Activated naive CD4-positive, alpha-beta T cell treated with anti-CD3 and anti-CD28 coated beads, Interleukin-2, amount 10 ng/mL, durations not matched to agents 7 days and 5 days (primary cell): ENCODE measurements at places on chromosomes 1 and 21.

DNA sequence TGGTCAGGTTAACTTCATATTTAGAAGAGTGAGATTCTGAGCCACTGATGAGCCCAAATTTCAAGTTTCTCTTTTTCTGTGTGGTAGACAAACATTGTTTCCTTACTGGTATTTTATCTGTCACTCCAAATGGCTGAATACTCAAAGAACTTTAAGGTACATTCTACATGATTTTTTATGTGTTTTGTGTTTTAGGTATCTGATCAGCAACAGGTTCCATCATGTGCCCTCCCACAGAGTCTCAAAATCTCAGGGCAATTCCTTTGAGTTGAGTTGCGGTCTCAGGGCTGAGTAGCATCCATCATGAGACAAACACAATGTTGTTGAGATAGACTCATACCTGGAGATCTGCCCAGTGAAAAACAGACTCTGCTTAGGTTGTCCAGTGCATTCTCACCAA is 14.7 kb upstream of the CEP350 start:
- no peak for DNase-seq

DNA sequence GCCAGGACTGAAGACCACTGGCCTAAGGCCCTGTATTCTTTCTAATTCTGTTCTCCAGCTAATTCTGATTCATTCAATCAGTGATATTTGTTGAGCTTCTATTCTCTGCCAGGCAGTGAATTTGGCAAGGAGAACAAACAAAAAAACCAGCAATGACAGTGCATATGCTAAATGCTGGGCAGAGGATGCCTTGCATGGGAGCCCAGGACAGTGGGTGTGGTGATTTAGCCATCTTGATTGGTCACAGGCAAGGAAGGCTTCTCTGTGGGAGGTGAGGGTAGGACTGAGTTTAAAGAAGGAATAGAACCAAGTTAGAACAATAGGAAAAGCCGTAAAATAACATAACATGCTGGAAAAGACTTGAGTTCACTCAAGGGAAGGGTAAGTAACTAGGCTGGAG is 9.2 kb upstream of the CPT2 start:
- DNase-seq, result no peak

DNA sequence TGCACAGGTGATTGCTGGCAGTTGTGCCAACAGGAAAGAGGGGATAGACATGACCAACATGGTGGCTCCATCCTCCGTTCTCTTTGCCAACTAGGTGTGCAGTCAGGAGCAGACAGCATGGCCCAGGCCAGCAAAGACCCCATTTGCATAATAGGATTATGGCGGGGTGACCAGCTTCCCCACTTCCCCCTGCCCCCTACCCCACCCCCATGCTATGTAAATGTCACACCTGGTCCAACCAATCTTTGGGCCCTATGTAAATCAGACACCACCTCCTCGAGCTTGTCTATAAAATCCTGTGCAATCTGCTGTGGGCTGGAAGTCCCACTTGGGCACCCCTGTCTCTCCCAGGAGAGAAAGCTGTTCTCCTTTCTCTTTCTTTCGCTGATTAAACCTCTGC is 146.0 kb downstream of the SLC30A10 start:
- DNase-seq, result no peak

DNA sequence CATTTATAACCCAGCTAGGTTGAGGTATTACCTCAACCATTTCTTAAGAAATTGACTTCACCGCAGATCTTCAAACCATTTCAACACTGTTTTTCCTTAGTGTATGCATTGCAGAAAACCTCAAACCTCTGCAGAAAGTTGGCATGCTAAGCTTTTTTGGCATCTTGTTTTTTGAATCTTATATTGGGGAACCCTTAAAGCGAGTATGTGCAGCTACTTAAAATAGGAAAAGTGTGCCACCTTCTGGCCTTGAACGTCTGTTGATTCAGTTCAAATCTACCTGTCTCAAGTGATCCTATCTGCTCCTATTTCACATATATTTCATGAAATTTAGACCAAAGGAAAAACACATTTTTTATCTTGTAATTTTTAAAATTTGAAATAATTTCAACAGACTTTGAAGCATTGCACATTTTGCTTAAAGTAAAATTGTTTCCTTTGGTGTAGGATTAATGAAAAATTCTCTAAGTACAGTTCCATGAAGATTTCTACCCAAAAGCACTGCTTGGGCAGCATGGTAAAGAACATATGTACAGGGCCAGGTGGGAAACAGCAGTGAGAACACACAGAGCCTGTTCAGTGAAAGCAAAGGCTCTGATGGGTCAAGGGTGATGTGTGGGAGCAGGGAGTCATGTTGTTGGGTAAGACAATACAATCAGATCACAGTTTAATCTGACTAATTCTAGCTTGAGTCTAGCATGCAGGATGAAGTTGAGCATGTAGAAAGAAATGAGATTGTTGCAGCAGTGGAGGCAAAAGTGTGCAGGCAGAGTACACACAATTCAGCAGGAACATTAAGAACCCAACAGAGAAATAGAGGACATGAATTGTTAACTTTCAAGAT is 17.2 kb downstream of the HENMT1 start:
- DNase-seq, result peak; percentile 68

DNA sequence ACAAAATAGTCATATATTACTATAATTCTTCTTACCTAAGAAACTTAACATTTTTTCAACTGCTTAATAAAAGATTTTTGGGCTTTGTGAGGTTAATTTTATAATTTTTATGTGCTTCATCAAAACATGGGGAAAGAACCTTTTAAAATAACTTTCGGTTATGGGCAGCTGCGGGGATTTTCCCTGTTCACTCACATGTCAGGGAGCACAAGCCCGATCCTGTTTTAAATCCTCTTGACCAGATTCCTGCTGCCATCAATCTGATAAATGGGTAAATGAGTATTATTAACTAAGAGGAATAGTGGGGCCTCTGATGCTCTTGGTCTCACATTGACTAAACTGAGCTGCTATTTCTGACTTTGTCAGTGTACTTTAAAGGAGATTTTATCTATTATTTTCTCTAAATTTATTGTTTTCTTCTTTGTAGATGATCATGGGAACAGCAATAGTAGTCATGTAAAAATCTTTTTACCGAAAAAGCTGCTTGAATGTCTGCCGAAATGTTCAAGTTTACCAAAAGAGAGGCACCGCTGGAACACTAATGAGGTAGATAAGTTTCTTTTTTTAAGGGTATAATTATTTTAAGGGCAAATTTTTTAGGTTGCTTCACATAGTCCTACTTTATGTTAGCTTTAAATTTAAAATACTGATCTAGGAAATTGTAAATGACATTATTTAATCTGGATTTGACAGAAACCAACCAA is 39.6 kb downstream of the CAMTA1 start:
- DNase-seq, result no peak

DNA sequence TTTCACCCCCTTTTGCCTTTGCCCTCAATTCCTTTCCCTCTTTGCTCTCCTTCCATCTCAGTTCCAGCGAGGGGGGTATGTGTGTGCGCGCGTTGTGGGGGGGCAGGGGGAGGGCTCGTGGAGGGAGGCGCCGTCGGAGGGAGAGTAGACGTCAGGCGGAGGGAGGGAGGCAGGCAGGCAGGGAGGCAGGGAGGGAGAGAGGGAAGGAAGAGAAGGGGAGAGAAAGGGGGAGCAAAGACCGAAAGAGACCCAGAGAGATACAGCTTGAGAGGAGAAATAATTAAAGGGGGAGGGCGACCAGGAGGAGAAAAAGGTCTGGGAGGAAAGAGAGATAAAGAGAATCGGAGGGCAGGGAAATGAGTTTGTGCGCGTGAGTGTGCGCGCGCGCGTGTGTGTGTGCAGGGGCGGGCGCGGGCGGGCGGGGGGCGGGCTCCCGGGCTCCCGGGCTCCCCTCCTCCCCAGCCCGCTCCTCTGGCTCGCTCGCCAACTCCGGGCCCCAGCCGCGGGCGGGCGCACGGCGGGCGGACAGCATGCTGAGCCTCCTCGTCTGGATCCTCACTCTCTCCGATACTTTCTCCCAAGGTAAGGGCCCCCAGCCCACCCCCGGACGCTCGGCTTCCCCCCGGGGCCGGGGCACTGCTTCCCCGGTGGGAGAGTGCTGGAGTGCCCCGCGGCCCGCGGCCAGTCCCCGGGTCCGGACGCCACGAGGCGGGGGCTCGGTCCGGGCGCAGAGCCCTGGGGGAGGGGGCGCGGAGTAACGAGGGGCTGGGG is at the start of gene KIRREL1:
KIRREL1 (plus strand) TSS at position 499 of the 771 bp plus-strand sequence; CDS start at position 531, 32 bp downstream.
- no peak for DNase-seq

DNA sequence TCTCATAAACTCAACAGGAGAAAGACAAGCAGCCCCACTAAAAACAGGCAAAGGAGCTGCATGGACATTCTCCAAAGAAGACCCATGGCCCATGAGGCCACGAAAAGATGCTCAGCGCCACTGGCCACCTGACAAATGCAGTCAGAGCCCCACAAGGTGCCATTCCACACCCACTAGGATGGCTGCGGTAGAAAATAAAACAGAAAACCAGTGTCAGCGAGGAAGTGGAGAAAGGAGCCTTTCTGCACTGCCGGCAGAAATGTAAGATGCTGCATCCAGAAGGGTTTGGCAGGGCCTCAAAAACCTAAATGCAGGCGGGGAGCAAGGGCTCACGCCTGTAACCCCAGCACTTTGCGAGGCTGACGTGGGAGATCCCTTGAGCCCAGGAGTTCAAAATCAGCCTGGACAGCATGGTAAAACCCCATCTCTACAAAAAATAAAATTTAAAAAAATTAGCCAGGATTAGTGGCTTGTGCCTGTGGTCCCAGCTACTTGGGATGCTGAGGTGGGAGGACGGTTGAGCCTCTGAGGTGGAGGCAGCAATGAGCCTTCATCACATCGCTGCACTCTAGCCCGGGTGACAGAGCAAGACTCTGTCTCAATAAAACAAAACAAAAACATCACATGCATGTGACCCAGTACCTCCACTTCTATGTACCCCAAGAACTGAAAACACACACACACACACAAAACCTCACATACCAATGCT is 4.2 kb downstream of the WNT9A start:
- no peak for DNase-seq

DNA sequence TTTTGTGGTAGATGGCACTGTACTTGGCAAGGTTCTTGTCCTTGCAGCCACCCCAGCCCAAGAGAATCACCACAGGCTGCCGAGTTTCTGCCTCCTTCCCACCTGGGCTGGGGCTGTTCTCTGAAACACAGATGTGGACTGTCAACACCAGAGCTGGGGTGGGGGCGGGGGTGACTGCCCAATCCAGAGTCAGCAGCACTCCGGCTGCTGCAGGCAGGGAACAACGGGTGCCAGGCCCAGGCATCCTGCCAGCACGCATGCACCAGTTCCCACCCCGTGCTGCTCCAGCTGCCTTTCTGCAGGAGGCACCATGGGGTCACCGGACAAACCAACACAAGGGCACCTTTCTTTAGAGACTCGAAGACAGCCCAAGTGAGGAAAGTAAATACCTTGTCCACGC is 14.1 kb downstream of the TMEM53 start:
- DNase-seq, result no peak

GRCh38 chr1:181714428-181714827 is 231.1 kb downstream of the CACNA1E start:
- DNase-seq, result no peak

DNA sequence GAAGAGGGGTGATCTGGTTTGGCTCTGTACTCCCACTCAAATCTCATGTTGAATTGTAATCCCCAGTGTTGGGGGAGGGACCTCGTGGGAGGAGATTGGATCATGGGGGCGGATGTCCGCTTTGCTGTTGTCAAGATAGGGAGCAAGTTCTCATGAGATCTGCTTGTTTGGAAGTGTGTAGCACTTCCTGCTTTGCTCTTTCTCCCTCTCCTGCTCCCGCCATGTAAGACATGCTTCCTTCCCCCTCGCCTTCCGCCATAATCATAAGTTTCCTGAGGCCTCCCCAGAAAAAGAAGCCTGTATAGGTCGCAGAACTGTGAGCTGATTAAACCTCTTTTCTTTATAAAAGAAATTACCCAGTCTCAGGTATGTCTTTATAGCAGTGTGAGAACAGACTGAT is 27.9 kb downstream of the MYOM3 start:
- DNase-seq, result no peak

GRCh38 chr21:41770901-41771624 is 4.2 kb upstream of the RIPK4 start:
- DNase-seq, result no peak

DNA sequence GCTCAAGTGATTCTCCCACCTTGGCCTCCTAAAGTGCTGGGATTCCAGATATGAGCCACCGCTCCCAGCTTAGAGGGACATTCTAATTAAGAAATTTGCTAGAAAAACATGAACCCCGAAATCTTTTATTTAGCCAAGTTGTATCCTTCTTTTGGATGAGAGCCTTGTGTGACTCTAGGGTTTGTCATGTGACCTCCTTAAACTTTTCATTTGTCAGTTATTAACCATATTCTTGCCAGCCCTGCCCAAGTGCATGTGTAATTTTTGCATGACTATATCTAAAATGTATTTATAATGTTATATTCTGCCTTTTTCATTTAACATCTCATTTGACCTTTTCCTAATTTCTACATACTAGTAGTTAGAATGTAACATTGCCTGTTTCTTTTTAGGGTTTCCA is 1.9 kb downstream of the UTP25 start:
- DNase-seq, result no peak

DNA sequence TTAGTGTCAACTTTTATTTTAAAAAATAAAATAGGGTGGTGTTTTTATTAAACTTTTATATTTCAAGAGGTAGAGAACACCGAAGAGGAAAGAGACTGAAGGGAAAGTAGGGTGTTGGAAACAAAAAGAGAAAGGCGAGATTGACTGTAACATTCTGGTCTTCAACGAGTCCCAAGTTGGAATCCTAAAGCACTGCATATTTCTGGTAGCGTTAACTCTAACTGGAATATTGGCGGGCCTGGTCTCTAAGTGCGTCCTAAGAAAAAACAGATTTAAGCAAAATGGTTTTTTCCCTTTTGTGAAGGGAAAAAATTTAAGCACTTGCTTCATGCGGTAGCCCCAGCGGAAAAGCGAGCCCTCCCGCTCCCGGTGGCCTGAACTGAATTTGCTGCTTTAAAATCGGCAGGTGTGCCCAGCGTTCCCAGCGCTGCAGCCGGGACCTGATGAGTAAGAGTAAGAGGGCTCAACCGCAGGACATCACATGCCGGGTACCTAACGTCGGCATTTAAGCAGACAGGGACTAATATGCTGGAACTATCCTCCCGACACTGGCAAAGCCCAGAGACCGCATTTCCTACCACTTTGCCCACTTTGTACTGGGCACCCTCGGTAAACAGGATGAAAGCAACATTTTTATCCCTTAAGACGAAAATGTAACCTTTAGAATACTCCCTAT is 30.5 kb upstream of the NFIA start:
- DNase-seq, result no peak

- DNase-seq, result no peak
Measured at GRCh38 chr1:10635085-10635896, 160.5 kb downstream of the PEX14 start.

DNA sequence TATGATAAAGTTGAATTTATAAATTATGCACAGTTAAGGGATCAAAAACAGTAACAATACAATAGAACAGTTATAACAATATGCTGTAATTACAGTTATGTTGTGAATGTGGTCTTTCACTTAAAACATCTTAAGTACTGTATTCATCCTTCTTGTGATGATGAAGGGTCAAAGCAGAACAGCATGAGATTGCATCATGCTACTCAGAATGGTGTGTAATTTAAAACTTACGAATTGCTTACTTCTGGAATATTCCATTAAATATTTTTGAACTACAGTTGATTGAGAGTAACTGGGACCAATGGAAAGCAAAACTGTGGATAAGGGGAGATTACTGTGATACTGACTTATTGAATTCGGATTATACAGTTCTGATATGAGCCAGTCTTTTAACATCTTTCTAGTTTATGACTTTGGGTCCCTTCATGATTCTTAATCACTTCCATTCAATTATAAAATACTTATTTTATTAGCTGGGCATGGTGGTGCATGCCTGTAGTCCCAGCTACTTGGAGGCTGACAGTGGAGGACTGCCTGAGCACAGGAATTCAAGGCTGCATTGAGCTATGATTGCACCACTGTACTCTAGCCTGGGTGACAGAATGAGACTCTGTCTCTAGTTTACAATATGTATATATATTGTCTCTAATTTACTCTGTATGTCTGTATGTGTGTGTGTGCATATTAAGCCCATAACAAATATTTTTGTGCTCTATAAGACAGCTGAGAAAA is 43.2 kb downstream of the ATP1B1 start:
- DNase-seq, result no peak
